ENCODE measurements at places on chromosomes 16 and 17. TPM values are rescaled to one million over a fixed set of nuclear protein-coding genes. Genes with fewer than 3 reads are reported as not detected.

DNA sequence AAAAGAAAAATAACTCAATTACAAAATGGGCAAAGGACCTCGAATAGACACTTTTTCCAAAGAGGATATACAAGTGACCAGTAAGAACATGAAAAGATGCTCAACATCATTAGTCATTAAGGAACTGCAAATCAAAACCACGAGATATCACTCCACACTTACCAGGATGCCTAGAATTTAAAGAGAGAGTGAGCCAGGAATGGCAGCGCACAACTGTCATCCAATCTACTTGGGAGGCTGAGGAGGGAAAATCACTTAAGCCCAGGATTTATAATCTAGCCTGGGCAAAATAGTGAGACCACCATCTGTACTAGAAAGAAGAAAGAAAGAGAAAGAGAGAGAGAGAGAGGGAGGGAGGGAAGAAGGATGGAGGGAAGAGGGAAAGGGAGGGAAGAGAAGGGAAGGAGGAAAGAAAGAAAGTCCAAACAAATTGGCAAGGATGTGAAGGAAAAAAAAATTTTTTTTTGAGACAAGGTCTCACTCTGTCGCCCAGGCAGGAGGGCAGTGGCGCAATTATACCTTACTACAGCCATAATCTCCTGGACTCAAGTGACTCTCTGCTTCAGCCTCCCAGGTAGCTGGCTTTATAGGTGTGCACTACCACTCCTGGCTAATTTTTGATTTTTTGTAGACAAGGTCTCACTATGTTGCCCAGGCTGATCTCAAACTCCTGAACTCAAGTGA lies 22.6 kb downstream of the TBX2 start:
- DNase-seq, result peak; percentile 26

DNA sequence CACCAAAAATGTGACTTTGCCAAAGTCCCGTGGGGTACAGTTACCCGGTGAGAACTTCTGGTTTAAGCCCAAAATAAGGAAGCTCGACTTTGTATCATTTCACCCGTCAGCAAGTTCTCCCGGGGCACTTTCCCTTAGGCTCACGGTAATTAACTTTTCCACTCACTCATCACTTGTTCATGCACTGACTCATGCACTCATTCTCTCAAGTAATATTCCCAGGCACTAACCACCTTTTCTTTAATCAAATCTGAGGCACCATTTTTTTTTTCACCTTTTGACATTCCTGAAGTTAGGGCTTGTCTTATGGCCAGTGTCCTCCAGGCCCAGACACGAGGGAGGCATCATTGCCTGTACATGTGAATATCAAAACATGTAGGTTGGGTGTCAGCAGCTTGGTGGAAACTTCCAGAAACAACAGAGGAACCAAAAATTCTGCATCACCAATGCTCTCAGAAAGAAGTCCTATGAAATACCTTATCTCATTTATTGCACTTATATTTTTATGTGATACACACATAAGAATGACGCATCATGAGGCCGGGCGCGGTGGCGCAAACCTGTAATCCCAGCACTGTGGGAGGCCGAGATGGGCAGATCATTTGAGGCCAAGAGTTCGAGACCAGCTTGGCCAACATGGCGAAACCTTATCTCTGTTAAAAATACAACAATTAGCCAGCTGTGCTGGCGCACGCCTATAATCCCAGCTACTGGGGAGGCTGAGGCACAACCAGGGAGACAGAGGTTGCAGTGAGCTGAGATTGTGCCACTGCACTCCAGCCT lies 36.1 kb upstream of the ATP2C2 start:
- DNase-seq, result no peak

- DNase-seq, result no peak
Measured at GRCh38 chr16:54444851-54445458, 158.4 kb upstream of the IRX3 start.

- DNase-seq, result no peak
Measured at GRCh38 chr16:9681508-9681907, 500.7 kb downstream of the GRIN2A start.

DNA sequence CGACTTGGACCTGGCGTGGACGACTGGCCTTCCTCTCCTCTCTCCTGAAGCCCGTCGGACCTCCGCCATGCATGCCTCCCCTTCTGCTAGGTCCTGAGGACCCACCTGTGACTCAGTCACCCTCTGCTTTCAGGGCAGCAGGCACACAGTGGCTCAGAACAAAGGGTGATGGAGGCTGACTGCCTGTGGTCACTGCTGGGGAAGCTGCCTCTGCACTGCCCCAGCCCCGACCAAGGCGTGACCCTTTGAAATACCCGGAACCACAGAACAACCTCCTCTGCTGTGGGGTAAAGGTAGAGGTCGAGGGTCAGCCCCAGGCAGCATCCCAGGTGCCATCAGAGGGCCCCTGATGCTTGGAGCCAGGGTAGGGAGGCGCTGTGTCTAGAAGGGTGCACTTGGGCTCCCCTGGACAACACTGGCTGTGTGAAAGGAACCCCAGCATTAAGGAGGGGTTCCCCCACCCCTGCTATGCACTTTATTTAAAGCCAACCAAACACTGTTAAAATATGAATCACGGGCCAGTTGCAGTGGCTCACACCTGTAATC lies 12.5 kb upstream of the SLC4A1 start:
- no peak for DNase-seq

DNA sequence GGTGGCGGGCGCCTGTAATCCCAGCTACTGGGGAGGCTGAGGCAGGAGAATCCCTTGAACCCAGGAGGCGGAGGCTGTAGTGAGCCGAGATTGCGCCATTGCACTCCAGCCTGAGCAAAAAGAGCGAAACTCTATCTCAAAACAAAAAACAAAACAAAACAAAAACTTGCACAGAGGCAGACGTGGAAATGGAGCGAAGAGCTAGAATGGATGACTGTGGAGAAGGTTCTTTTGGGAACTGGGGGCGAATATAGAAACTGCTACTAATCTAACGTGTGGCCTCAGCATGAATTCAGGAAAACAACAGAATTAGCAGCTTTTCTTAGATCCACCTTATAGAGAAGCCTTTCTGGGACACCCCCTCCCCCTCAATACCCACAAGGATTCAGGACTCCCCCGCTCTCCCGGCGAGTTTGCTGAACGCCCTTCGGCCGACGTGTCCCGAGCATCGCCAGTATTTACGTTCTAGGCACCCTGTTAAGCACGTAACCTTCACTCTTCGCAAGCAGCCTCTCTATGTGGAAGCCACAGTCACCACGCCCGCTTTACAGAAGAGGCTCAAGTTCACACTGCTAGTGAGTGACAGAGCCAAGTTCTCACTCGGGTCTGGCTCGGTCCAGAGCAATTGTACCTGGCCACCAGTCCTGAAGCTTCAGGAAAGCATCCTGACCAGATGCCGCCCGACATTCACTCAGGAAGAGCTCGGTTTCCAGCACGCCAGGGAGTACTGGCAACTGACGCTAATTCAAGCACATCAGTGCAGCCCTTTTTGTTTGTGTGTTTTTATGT lies 13.3 kb upstream of the ABR start:
- DNase-seq, result no peak

The GPR179 gene
- total RNA-seq, result not detected

The OR3A2 gene
- total RNA-seq, result 2.3 TPM

The IKZF3 gene
- total RNA-seq, result 119 TPM

The ASIC2 gene
- not detected for total RNA-seq
